ENCODE measurements at places on chromosomes 6 and 20.

DNA sequence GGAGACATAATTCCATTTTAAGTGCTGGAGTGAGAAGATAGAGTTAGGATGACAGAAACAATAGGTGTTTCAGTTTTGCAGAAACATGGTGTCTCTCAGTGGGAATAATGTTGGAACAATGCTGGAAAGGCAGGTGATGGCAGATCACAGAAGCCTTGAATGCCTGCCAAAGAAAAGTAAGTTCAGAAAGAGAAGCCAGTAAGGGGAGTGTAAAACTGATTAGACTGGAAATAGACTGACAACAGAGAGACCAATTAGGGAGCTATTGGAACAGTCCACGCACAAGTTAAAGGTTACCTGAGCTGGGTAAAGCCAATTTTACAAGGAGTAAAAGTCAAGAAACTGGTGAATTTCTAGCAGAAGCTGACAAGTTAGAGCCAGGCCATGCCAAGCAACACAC is 142.9 kb downstream of the TFAP2A start:
- H3K4me1 ChIP-seq = no peaks in the 10 kb centered on the region
- no peak for DNase-seq
- peaks cover 17% of the 10 kb centered on the region for H3K27me3 ChIP-seq
- no peaks in the 10 kb centered on the region for H3K36me3 ChIP-seq

DNA sequence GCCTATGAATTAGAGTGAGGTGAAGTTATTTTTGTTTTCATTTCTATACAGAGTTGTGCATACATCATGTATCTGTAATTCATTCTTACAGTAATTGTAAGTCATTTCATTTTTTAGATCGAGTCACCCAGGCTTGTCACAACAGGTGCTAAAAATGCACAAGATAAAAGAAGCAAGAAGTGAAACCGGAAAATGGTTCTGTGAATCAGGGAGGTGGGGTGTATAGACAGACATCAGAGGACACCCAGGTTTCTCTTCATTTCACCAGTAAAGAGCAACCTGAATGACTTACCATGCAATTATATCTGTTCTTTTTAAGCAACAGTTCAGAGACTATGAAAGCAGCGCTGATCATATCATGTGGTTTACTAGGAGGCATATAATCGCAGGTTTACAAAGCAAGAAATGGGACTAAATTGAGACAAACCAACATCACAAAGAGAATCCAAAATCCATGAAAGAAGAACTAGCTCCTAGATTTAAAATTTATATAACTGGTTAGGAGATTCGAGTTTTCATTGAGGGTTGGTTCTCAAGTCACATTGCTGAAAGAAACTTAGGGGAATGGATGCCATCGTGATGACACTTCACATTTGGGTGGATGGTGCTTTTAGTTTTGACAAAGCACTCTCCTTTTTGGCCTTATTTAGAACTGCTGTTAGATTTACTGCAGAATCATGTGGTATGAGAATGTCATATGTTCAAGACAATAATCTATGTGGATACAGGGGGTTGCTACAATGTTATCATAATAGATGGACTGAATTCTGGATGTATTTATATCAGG is 27.9 kb upstream of the TBC1D7 start:
- peak overlapping the region; percentile 73 for H3K4me3 ChIP-seq
- DNase-seq = no peak
- no peaks in the 10 kb centered on the region for H3K27me3 ChIP-seq
- H3K27ac ChIP-seq = peak overlapping the region; percentile 97

- H3K4me1 ChIP-seq = no peaks in the 10 kb centered on the region
- no peaks in the 10 kb centered on the region for H3K27me3 ChIP-seq
- no peaks in the 10 kb centered on the region for H3K36me3 ChIP-seq
- no peak overlapping the region for H3K4me3 ChIP-seq
These were observed 152.7 kb downstream of the MACROD2 start for GRCh38 chr20:14148042-14148441.

GRCh38 chr20:2084703-2085102 is 16.9 kb upstream of the STK35 start:
- no peak for DNase-seq
- H3K27ac ChIP-seq = no peak overlapping the region
- H3K4me1 ChIP-seq = no peaks in the 10 kb centered on the region
- peaks cover 37% of the 10 kb centered on the region for H3K27me3 ChIP-seq
- H3K36me3 ChIP-seq = no peaks in the 10 kb centered on the region

DNA sequence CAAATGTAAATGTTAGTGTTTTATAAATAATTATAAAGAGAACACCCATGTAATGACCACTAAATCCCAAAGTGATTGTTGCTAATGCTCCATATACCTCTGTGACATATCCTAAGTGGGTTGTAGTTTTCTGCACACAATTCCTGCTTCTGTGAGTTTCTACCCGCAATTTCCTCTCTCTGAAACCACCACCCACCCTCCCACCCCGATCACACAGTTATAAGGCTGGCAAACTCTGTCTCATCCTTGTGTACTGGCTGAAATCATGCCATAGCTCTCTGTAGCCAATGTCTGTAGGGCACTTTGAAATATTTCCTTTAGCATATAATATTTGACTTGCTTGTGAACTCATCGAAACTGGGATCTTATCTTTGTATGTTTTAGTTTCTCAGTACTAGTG is 236.6 kb downstream of the PLCB1 start:
- no peak overlapping the region for H3K27ac ChIP-seq
- H3K4me3 ChIP-seq = no peak overlapping the region
- no peak for DNase-seq
- H3K4me1 ChIP-seq = peaks cover 21% of the 10 kb centered on the region

DNA sequence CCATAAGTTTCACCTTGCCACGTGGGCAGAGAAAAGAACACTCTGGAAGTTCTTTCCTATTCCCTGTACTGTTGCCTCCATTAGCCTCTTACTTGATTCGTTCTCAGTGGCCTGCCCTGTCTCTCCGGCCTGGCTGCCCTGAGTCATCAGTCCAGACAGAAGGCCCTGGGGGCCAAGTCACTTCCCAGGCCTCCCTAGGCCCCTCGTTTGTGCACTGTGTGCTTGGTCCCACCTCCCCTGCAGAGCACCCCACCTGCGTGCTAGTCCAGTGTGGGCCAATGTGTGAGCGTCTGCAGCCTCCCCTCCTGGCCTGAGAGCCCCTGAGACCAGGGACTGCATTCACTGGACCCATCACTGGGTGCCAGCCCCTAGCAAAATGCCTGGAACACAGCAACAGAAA is 191.2 kb upstream of the RREB1 start:
- no peak for DNase-seq
- no peak overlapping the region for H3K4me3 ChIP-seq
- H3K4me1 ChIP-seq = peaks cover 37% of the 10 kb centered on the region
- H3K36me3 ChIP-seq = no peaks in the 10 kb centered on the region
- peaks cover 42% of the 10 kb centered on the region for H3K27me3 ChIP-seq

GRCh38 chr6:121515630-121516265 is 80.3 kb downstream of the GJA1 start:
- H3K27ac ChIP-seq = no peak overlapping the region
- DNase-seq = no peak
- H3K4me1 ChIP-seq = no peaks in the 10 kb centered on the region
- H3K4me3 ChIP-seq = no peak overlapping the region

DNA sequence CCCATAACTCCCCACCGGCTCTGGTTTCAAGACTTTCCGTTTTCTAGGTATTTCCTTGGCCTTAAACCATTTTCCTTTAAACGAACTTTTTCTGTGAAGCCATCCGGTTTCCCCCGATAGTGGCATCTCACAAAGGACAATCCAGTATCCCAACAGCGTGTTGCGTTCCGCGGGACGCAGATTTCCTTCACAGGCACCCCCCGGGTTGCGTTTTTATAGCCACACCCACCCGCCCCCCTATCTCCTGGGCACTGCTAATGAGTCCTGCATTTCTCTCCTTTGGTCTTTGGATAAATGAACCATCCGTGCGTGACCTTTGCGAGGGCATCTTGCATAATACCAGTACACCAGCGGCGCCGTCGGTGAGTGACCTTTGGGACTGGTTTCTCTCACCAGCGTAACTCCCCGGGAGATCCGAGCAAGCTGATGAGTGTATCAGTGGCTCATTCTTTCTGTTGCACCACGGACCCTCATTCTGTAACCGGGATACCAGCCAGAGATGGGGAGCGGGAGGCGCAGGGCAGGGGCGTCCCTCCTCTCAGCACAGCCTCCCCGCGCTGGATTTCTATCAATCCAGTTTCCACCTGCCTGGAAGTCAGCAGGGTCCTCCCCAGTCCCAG is 586 bp upstream of the NQO2 start:
- no peaks in the 10 kb centered on the region for H3K27me3 ChIP-seq
- peak; percentile 78 for DNase-seq
- peak overlapping the region; percentile 89 for H3K27ac ChIP-seq
- peaks cover 5% of the 10 kb centered on the region for H3K36me3 ChIP-seq

GRCh38 chr6:22247916-22248482 is 48.8 kb downstream of the PRL start:
- H3K27ac ChIP-seq = no peak overlapping the region
- H3K4me1 ChIP-seq = no peaks in the 10 kb centered on the region
- DNase-seq = no peak
- no peaks in the 10 kb centered on the region for H3K27me3 ChIP-seq

GRCh38 chr6:148878683-148879082 is 131.9 kb downstream of the UST start:
- no peaks in the 10 kb centered on the region for H3K27me3 ChIP-seq
- H3K4me3 ChIP-seq = no peak overlapping the region
- no peaks in the 10 kb centered on the region for H3K36me3 ChIP-seq
- H3K27ac ChIP-seq = no peak overlapping the region

- peaks cover 21% of the 10 kb centered on the region for H3K36me3 ChIP-seq
- H3K4me1 ChIP-seq = peaks cover 5% of the 10 kb centered on the region
- H3K27ac ChIP-seq = no peak overlapping the region
- no peak for DNase-seq
- H3K4me3 ChIP-seq = no peak overlapping the region
- no peaks in the 10 kb centered on the region for H3K27me3 ChIP-seq
These were observed 139.0 kb downstream of the MTHFD1L start for GRCh38 chr6:151004383-151005024.

DNA sequence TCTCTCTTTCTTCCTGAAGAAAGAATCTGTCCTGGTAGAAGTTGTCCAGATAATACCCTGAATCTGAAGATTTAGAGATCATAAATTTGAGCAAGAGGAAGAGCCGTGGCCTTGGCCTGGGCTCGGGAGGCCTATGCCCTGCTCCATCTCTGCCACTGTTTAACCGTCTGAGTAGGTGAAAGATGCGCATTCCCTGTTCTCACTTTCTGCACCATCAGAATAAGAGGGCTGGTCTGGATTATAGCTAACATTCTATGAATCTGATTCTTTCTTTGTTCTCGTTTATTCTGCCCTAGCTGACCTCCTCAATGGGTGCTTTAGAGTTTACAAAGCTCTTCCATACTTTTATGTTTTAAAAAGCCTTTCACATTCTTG is 51.3 kb downstream of the ELOVL4 start:
- peaks cover 9% of the 10 kb centered on the region for H3K27me3 ChIP-seq
- no peak overlapping the region for H3K27ac ChIP-seq
- H3K4me1 ChIP-seq = no peaks in the 10 kb centered on the region
- no peaks in the 10 kb centered on the region for H3K36me3 ChIP-seq

DNA sequence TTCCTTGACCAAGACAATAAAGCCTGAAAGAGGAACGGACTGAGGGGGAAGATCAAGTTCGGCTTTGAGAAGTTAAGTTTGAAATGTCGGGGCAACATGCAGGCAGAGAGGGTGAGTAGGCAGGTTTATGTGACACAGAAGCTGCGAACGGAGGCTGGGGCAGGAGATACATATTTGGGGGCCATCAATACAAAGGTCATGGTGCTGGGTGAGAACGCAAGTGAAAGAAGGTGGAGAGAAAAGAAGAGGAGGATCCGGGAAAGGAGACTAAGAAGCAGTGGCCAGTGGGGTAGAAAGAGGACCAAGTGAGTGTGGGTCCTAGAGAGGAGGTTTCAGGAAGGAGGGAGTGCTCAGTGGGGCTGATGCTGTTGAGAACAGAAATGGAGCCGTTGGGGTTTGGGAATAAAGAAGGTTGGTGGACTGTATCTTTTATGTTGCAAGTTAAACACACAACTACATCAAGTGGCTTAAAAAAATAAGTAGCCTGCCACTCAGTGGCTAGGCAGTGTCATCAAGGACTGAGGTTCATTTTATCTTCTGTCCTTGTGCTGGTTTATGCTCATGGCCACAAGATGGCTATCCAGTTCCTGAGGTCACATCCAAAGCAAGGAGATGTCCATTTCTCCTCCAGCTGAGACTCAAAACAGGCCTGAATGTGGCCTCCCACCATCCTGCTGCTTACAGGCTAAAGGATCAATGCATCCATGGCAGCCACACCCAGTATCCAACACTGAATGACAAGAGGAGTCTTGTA is 1.7 kb upstream of the BLCAP start:
- DNase-seq = no peak
- no peaks in the 10 kb centered on the region for H3K36me3 ChIP-seq
- H3K4me3 ChIP-seq = peak overlapping the region; percentile 80
- H3K27me3 ChIP-seq = no peaks in the 10 kb centered on the region
- peak overlapping the region; percentile 6 for H3K27ac ChIP-seq

GRCh38 chr20:8664778-8665177 is 404.1 kb upstream of the PLCB4 start:
- no peaks in the 10 kb centered on the region for H3K4me1 ChIP-seq
- no peak overlapping the region for H3K4me3 ChIP-seq
- no peaks in the 10 kb centered on the region for H3K27me3 ChIP-seq
- no peak overlapping the region for H3K27ac ChIP-seq

GRCh38 chr6:146408583-146408982 is 135.1 kb upstream of the RAB32 start:
- no peak for DNase-seq
- H3K36me3 ChIP-seq = no peaks in the 10 kb centered on the region
- no peaks in the 10 kb centered on the region for H3K27me3 ChIP-seq
- H3K4me3 ChIP-seq = no peak overlapping the region

DNA sequence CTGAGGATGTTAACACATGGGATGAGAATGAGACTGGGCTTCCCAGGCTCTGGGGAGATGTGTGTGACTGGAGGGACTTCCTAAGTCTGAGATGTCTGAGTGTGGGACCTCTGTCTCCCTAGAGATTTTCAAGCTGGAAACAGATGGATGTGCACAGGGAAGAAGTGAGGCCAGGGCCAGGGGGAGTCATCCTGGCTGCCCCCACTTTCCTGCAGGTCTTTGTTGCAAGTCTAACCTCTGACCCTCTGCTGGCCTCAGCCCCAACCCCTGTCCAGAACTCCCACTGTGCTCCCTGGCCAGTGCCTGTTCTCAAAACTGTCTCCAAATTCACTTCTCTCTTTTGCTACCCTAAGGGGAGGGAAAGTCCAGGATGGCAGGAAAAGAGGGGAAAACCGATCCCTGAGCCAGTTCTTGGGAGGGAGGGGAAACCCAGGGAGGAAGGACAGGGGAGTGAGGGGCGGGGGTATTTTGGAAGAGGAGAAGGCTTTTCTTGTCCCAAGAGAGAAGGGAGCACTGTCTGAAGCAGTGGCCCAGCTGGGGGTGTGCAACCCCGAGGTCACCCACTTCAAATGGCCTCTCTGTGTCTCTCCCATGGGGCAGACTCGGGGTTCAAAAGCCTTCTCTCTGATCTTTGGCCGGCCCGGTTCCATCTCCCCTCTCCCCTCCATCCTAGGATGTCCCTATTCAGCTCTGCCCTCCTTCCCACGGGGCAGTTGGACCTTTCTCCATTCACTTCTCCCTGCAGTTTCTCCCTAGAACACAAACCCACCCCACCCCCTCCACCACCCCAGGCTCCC is 3.1 kb downstream of the PPP1R18 start:
- no peaks in the 10 kb centered on the region for H3K27me3 ChIP-seq
- H3K27ac ChIP-seq = peak overlapping the region; percentile 98
- peak; percentile 19 for DNase-seq
- H3K36me3 ChIP-seq = peaks cover 75% of the 10 kb centered on the region

Data from activated naive CD8-positive, alpha-beta T cell treated with anti-CD3 and anti-CD28 coated beads, Interleukin-2, amount 50 U/mL, for 24 hours (primary cell).